ENCODE measurements at places on chromosomes 2 and 18.

DNA sequence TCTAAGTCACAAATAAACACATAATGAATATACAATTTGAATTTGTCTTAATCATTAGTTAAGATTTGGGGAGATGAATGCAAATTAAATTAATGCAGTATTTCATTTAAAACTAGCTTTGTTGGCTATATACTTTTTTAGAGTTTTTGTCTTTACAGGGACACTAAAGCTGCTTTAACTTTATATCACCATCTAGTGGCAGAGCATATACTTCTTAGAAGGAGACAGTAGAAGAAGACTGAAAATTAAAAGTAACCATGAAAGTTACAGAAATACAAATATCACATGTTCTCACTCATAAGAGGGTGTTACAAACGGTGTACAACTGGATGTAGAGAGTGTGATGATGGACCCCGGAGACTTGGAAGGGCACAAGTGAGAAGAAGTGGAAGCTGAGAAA, 268.3 kb upstream of the NETO1 start:
- peak; percentile 2 for DNase-seq

DNA sequence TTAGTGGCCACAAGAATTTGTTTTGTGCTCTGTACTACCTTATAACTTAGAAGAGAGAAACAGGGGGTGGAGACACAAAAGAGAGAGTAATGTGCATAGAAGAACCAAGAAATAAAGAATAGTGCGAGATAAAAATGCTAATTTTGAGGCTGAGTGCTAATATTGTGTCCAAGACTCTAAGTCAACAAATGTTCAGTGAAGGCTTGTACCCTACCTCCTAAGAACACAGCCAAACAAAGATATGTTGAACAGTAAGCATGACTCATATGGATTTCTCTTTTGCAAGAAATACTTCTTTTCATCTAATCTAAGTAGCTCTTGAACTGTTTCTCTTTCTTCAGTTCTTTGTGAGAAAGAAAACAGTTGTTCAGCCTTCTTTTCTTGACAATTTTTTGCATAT, 45.2 kb downstream of the GAREM1 start:
- no peak for DNase-seq

DNA sequence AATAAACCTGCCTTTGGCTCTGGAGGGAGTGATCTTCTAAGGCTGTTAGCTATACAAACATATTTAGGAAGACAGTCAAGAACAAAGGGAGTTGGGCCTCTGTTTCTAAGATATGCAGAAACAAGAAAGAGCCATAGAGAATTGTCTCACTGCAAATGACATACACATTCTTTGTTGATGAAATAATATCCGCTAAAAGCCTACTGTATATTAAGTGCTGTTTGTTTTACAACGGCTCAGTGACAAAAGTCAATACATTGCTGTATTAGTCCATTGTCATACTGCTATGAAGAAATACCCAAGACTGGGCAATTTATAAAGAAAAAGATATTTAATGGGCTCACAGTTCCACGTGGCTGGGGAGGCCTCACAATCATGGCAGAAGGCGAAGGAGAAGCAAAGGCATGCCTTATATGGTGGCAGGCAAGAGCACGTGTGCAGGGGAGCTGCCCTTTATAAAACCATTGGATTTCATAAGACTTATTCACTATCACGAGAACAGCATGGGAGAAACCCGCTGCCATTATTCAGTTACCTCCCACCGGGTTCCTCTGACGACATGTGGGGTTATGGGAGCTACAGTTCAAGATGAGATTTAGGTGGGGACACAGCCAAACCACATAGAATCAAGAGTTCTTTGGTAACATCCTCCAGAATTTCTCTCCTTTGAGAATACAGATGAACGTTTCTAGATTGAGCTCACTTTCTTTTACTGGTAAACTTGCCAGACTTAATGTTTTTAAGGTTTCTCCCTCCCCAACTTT, 157.8 kb downstream of the PIK3C3 start:
- DNase-seq = no peak

- DNase-seq = no peak
Measured at GRCh38 chr2:8574196-8575037, 107.4 kb upstream of the ID2 start.

- no peak for DNase-seq
Measured at GRCh38 chr18:25915907-25916306, 174.5 kb downstream of the SS18 start.

DNA sequence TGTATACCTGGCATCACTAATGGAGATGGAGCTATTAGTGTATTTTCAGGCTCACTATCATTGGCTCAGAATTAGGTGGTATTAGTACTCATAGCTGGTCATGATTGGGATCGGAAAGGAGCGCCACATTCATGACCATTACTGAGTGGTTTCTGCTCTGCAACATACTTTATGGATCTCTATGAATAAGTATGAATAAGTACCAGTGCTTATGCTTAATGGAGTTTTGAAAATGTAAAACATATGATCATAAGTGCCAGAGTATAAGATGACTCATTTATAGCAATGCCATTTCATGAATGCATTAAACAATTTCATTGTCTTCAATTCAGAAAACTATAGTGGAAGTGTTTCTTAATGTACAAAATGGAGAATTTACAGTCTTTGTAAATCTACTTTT, 156.7 kb downstream of the GALNT3 start:
- DNase-seq = no peak

DNA sequence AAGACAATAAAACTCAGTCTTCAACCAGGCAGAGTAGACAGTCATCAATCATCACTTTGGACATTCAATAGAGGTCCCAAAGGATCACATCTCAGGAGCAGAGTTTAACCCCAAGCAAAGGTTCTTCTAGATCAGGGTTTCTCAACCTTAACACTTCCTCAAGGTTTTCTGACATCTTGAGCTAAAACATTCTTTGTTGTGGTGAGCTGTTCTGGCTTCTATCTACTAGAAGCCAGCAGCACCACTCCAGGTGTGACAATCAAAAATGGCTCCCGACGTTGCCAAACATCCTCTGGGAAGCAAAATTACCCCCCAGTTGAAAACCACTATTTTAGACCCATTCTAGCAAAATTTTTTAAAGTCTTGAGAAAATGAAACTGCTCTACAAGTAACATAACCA, 22.0 kb downstream of the RTTN start:
- no peak for DNase-seq

DNA sequence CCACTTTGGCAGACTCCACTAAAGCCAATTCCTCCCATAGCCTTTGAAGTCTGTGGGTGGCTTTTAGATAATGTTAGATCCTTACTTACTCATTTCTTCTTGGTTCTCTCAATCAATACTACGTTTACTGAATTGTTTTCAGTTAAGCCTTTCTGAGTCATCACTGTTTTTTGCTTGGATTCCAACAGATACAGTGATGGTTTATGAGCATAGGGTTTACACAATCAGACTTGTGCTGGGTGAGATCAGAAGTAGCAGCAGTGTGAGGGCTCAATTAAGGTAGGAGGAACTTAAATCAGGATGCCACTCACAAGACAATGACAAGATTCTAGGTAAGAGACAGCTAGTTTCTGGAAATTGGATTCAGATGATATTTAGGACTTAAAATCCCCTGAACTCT, 297.7 kb upstream of the DOK6 start:
- DNase-seq = no peak

GRCh38 chr2:42404676-42405075, 43.7 kb upstream of the COX7A2L start:
- no peak for DNase-seq

GRCh38 chr2:31286230-31286629, 52.3 kb downstream of the EHD3 start:
- DNase-seq = peak; percentile 6

GRCh38 chr2:8520791-8521344, 161.0 kb upstream of the ID2 start:
- no peak for DNase-seq

DNA sequence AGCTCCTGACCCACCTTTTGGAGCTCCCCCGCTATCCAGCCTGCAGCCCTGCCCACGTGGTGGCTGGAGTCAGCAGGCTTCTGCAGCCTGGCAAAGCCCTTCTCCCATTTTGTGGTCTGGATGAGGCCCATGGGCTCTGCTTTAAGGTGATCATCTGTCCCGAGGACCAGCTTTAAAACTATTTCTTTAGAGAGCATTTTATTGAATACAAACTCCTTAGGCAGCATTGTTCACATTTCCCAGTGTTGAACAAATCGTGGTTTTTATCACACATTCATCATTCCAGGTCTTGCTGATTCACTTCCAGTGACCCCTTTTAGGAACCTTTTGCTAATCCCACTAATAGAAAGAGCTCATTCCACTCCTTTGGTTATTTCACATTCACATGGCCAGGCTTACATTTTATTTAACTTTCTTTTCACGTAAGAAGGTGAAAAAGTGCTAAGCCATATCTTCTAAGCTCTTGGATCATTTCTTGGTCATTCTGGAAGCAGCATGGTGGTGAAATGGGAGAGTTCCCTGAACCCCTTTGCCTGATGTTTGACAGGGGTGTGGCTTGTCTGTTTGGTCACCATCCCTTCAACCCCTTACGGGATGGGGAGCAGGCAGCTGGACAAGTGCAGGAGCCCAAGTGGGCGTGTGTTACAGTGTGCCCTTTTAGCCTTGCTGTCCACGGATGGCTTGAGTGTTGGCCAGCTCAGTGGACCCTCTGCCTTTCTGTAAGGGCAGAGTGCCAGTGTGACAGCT, 80.4 kb upstream of the RAPGEF4 start:
- DNase-seq = no peak

DNA sequence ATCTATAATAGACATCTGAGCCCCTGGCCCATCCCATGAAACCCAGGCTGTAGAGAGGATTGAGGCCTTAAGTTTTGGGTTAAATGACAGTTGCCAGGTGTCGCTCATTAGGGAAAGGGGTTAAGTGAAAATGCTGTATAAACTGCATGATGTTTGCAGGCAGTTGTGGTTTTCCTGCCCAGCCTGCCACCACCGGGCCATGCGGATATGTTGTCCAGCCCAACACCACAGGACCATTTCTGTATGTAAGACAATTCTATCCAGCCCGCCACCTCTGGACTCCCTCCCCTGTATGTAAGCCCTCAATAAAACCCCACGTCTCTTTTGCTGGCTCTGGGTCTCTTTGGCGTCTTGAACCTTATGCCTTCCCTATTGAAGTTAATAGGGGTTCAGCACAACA, 110.7 kb downstream of the XRCC5 start:
- no peak for DNase-seq

GRCh38 chr2:184646177-184646576, 47.8 kb downstream of the ZNF804A start:
- peak; percentile 18 for DNase-seq

DNA sequence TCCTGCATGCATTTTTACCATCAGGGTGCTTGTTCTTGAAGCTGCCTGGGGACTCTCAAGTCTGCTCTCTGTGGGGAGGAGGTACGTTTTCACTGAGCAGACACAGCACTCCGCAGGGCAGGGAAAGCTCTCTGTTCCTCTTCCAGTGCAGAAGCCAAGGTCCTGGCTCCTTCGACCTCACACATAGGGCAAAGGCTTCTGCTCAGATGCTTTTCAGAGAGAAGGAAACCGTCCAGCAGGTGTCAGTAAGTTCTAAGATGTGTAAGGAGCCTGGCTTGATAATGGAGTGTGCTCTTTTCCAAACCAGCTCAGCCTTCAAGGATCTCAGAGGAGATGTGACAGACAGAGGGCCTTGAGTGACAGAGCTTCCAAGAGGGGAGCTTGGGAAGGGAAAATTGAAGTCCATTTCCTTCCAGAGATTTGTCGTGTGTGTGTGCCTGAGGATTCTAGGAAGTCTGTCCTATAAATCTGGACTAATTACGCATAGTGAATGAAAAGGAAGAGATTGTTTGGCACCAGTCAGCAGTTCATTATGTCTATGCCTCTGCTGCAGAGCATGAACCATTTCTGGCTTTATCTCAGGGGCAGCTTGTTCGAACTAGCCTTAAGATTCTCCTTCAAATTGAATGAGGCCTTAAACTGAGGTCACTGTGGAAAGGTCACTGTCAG, 67.3 kb upstream of the UPP2 start:
- DNase-seq = peak; percentile 64

- no peak for DNase-seq
Measured at GRCh38 chr18:23631746-23632145, 31.0 kb downstream of the ANKRD29 start.

DNA sequence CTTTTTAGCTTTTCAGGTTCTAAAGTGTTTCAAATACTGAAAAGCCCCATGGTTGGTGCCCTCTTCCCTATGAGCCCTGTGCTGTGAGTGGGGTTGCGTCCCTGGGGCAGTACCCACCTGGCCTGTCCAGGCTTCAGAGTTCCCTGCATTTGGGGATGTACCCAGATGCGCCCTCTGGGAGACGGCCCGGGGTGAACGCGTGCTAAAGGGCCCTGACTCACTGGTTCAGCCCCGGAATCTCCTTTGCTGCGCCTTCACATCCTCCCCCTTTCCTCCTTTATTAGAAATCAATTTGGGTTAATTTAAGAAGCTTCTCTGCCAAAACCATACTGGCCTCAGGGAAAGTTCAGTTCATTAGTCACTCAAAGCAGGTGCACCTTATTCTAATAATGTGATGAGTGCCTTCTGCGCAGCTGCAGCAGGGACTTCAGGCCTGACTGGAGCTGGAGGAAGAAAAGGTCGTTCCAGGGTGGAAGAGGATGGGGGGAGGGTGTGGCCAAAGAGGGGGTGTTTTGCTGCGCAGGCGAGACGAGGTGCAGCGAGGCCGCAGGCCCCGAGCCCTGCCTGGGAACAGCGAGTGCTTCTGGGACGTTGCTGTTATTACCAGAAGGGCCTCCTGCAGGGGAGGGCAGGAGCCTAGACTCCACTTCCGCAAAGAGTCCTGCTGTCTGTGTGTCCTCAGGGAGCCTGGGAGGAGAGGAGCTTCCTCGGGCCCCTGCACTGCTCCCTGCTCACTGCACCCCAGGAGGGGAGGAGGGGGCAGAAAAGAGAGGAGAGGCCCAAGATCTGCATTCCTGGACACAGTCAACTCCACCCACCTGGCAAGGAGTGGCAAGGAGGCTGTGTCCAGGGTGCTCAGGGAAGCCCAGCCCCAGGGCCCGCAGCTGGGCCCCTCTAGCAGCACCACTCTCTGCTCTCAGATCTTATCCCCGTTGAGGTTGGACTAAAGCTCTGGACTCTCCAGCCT, 223.2 kb upstream of the PXDN start:
- no peak for DNase-seq

DNA sequence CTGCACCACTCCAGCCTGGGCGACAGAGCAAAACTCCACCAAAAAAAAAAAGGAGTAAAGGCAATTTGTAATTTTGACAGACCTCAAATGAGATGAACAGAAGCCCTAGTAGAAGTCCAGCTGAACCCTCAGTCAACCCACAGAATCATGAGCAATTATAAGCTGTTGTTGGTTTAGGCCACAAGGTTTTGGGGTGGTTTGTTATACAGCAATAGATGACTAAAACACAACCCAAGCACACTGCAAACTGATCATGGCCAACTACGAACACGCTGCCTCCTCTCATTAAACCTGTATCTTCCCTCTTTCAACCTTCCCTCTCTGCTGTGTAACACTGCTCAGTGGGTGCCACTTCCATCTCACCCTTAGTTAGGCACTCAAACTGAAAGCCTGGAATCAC, 22.1 kb downstream of the AAK1 start:
- DNase-seq = no peak

- no peak for DNase-seq
Measured at GRCh38 chr2:229703909-229704630, 10.3 kb downstream of the DNER start.

DNA sequence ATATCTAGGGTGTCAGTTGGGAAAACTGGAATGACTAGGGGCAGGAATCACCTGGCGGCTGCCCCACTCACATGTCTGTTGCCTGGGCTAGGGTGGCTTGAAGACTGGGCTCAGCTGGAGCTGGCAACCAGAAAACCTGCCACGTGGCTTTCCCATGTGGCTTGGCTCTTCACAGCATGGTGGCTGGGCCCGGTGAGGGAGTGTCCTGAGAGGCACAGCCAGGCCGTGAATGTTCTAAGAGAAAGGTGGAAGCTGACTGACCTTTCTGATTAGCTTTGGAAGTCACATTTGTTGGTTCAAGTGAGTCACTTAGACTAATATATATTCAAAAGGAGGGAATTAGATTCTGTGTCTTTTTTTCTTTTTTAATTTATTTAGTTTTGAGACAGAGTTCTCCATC, 22.7 kb downstream of the SP5 start:
- no peak for DNase-seq

All from hematopoietic multipotent progenitor cell treated with erythropoietin and hydrocortisone succinate and interleukin-3 and kit ligand, for 8 days (in vitro differentiated cells).